Osteocyte (in vitro differentiated cells): ENCODE measurements at places on chromosomes 13 and 19.

DNA sequence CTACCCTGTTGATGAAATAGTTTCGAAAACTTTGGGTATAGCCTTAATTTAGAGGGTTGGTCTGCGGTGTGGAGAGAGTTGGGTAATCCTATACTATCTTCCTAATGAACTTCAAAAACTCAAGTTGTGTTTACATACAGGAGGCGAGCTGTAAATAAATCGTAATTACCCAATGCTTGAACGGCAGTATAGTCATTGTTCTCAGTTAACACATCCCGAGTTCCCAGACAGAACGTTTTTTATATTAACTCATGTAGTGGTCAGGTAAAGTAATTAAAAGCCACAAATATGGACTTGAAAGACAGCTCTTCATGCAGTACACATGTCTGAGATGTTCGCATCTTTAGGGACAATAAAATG lies 1.5 kb downstream of the PDS5B start:
- H3K27ac ChIP-seq: peak overlapping the region; percentile 96
- no peaks in the 10 kb centered on the region for H3K27me3 ChIP-seq
- DNase-seq: no peak
- H3K4me3 ChIP-seq: peak overlapping the region; percentile 94

- H3K27ac ChIP-seq: peak overlapping the region; percentile 93
- no peaks in the 10 kb centered on the region for H3K27me3 ChIP-seq
- no peak for DNase-seq
- peaks cover 85% of the 10 kb centered on the region for H3K4me1 ChIP-seq
- peaks cover 3% of the 10 kb centered on the region for H3K36me3 ChIP-seq
- no peak overlapping the region for H3K4me3 ChIP-seq
These were observed 68.2 kb downstream of the ARHGAP35 start for GRCh38 chr19:46928951-46929350.

DNA sequence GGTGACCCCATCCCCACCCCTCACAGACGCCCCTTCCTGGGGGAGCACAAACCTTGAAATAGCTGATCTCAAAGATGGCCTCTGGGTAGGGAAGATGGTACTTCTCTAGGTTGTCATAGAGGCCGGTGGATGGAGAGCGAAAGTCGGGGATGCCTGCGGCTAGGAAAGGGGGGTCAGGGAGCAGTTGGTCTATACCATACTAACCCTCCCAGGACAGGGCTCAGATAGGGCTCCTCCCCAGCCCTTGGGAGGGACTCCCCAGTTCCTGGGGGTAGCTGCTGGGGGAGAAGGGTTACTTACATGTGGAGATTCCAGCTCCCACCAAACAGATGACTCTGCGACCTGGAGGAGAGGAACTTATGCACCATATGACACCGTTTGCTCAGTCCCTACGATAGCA lies 9.6 kb downstream of the SIRT2 start:
- no peak overlapping the region for H3K4me3 ChIP-seq
- no peaks in the 10 kb centered on the region for H3K4me1 ChIP-seq
- H3K27ac ChIP-seq: no peak overlapping the region
- no peaks in the 10 kb centered on the region for H3K27me3 ChIP-seq

DNA sequence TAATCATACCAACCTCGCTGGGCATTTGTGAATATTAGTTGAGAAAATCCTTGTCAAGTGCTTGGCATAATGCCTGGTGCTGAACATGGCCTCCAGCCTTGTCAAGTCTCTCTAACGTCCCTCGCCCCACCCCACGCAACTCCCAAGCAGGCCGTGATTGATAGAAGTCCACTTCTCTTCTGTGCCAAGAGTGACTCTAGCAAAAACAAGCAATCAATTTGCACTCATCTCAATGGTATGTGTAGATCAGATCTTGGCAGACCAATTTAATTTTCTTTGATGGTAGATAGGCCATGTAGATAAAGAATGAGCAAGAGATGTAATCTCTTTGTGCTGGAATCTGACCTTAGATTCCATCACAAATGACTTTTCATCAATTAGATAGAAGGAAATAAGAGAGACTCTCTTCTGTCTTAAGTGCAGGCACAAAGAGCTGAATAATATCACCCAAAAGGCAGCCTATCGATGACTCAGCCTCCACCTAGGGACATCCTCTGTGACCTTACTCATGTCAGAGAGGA lies 31.0 kb upstream of the KATNAL1 start:
- no peak overlapping the region for H3K27ac ChIP-seq
- no peaks in the 10 kb centered on the region for H3K36me3 ChIP-seq
- peak; percentile 56 for DNase-seq
- H3K4me3 ChIP-seq: no peak overlapping the region

GRCh38 chr13:20136781-20137703 lies 23.8 kb downstream of the GJA3 start:
- H3K4me1 ChIP-seq: no peaks in the 10 kb centered on the region
- H3K36me3 ChIP-seq: no peaks in the 10 kb centered on the region
- peaks cover 49% of the 10 kb centered on the region for H3K27me3 ChIP-seq
- no peak overlapping the region for H3K27ac ChIP-seq

DNA sequence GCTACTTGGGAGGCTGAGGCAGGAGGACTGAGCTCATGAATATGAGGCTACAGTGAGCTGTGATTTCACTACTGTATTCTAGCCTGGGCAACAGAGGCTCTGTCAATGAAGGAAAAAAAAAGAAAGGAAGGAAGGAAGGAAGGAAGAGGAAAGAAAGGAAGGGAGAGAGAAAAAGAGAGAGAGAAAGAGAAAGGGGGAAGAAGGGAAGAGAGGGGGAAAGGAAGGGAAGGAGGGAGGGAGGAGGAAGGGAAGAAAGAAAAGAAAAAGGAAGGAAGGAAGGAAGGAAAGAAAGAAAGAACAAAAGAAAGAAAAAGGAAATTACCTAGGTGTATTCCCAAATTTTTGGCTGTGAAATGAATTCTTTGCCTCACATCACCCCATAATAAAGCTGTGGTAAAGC lies 7.2 kb upstream of the RFX2 start:
- peaks cover 21% of the 10 kb centered on the region for H3K27me3 ChIP-seq
- no peaks in the 10 kb centered on the region for H3K4me1 ChIP-seq
- DNase-seq: no peak
- no peak overlapping the region for H3K27ac ChIP-seq
- no peak overlapping the region for H3K4me3 ChIP-seq

GRCh38 chr13:43397111-43397510 lies 373.7 kb downstream of the DNAJC15 start:
- H3K27me3 ChIP-seq: no peaks in the 10 kb centered on the region
- H3K4me1 ChIP-seq: peaks cover 11% of the 10 kb centered on the region
- DNase-seq: no peak
- peaks cover 1% of the 10 kb centered on the region for H3K36me3 ChIP-seq

DNA sequence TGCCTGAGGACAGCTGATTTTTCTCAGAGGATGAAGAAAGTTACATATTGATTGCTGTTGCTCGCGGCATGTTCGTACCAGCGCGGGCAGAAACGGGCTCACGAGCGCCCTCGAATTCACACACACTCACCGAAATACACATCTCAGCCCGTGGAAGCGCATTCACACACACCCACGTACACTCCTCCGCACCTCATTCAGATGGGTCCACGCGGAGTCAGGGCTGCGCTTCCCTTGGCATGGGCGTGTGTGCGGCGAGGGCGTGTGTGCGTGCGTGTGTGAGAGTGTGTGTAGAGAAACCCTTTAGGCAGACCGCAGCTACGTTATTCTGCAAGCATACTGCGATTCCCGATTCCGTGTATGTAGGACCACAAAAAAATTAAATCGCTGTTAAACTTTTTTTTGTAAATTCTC lies 2.1 kb upstream of the PCDH17 start:
- no peaks in the 10 kb centered on the region for H3K36me3 ChIP-seq
- H3K27ac ChIP-seq: no peak overlapping the region
- H3K4me1 ChIP-seq: peaks cover 39% of the 10 kb centered on the region

GRCh38 chr13:94416454-94417080 lies 62.9 kb downstream of the DCT start:
- peaks cover 3% of the 10 kb centered on the region for H3K36me3 ChIP-seq
- DNase-seq: no peak
- H3K4me3 ChIP-seq: no peak overlapping the region
- no peak overlapping the region for H3K27ac ChIP-seq

DNA sequence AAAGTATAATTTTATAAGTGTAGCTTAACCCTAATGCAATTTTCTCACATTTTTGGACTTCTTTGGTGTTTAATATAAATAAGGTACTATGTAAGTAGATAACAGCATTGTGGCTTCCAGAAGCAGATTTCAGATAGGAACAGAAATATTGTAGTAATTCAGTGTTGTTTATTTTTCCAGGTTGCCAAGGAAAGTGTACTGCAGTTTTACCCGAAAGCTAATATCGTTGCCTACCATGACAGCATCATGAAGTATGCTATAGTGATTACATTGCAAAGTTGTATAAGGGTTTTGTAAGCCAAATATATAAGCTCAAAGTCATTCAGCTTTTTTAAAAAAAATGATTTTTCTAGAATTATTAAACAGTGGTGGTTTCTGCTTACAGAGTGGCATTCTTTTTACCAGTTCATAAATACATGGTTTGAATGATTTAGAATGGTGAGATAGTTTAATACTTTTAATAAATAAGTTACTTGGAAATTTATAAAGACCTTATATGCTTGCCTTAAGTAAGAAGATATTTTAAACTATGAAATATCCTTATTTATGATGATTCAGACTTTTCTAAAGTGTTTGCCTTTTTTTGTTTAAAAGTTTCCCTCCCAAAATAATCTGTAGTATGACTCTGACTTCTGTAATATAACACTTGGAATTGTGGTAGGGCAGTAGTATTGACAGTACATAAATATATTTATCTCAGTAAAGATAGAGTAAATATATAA lies 3.7 kb downstream of the UBA2 start:
- peaks cover 64% of the 10 kb centered on the region for H3K4me1 ChIP-seq
- no peaks in the 10 kb centered on the region for H3K27me3 ChIP-seq
- H3K4me3 ChIP-seq: no peak overlapping the region

GRCh38 chr19:6103217-6103644 lies 7.1 kb downstream of the RFX2 start:
- H3K36me3 ChIP-seq: no peaks in the 10 kb centered on the region
- peaks cover 54% of the 10 kb centered on the region for H3K4me1 ChIP-seq
- no peak overlapping the region for H3K4me3 ChIP-seq
- no peak for DNase-seq
- no peaks in the 10 kb centered on the region for H3K27me3 ChIP-seq

- H3K4me3 ChIP-seq: no peak overlapping the region
- no peaks in the 10 kb centered on the region for H3K36me3 ChIP-seq
- no peak for DNase-seq
- H3K4me1 ChIP-seq: no peaks in the 10 kb centered on the region
These were observed 10.1 kb upstream of the ACER1 start for GRCh38 chr19:6343462-6343861.

GRCh38 chr13:81021284-81021840 lies 680.4 kb upstream of the SPRY2 start:
- no peak for DNase-seq
- no peaks in the 10 kb centered on the region for H3K4me1 ChIP-seq
- H3K36me3 ChIP-seq: peaks cover 2% of the 10 kb centered on the region
- no peaks in the 10 kb centered on the region for H3K27me3 ChIP-seq

- H3K4me1 ChIP-seq: no peaks in the 10 kb centered on the region
- H3K36me3 ChIP-seq: no peaks in the 10 kb centered on the region
- peaks cover 7% of the 10 kb centered on the region for H3K27me3 ChIP-seq
- H3K4me3 ChIP-seq: no peak overlapping the region
These were observed 47.5 kb upstream of the GSX1 start for GRCh38 chr13:27744801-27745200.

DNA sequence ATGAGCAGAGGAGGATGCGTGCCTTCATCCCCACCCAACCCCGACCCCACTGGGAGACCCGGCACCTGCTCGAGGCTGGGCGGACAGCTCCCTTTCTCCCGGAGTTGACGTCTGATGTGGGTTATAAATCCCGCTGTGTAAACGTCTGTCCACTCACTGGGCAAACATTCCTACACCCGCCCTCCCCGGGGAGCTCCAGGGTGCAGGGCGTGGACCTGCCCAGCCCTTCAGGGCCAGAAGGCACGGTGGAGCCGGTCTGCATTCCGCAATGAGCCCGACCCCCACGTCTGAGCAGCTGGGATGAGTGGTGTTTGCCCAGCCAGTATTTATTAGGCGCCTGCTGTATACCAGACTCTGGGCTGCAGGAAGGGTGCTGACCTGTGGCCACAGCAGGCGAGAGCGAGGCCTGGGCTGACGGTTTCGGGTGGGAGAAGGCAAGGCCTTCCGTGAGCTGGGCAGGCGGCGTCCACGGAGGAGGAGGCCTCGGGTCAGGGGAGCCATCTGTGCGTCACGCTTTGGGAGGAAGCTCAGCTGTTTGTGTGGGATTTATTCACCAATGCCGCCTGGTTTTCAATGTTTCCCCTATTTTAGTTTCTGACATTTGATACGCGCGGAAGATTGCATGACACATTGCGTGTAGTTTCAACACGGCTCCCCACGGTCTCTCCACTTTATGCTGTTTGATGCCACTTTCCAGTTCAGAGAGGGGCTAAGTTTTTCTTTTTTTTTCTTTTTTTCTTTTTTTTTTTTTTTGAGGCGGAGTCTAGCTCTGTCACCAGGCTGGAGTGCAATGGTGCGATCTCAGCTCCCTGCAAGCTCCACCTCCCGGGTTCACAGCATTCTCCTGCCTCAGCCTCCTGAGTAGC lies 2.0 kb downstream of the MISP start:
- peak; percentile 96 for DNase-seq

DNA sequence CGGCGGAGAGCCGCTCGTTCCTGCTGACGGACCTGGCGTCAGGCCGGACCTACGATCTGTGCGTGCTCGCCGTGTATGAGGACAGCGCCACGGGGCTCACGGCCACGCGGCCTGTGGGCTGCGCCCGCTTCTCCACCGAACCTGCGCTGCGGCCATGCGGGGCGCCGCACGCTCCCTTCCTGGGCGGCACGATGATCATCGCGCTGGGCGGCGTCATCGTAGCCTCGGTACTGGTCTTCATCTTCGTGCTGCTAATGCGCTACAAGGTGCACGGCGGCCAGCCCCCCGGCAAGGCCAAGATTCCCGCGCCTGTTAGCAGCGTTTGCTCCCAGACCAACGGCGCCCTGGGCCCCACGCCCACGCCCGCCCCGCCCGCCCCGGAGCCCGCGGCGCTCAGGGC lies 8.4 kb downstream of the LRFN3 start:
- H3K27ac ChIP-seq: no peak overlapping the region
- no peak for DNase-seq
- H3K36me3 ChIP-seq: peaks cover 8% of the 10 kb centered on the region
- no peak overlapping the region for H3K4me3 ChIP-seq
- no peaks in the 10 kb centered on the region for H3K27me3 ChIP-seq

GRCh38 chr19:41535029-41535622 lies 40.8 kb upstream of the CEACAM21 start:
- H3K27me3 ChIP-seq: peaks cover 16% of the 10 kb centered on the region
- H3K36me3 ChIP-seq: no peaks in the 10 kb centered on the region
- no peak overlapping the region for H3K4me3 ChIP-seq
- H3K27ac ChIP-seq: no peak overlapping the region
- no peak for DNase-seq

GRCh38 chr13:111304603-111305289 lies 15.7 kb upstream of the TEX29 start:
- H3K4me1 ChIP-seq: peaks cover 12% of the 10 kb centered on the region
- no peaks in the 10 kb centered on the region for H3K27me3 ChIP-seq
- peaks cover 75% of the 10 kb centered on the region for H3K36me3 ChIP-seq

DNA sequence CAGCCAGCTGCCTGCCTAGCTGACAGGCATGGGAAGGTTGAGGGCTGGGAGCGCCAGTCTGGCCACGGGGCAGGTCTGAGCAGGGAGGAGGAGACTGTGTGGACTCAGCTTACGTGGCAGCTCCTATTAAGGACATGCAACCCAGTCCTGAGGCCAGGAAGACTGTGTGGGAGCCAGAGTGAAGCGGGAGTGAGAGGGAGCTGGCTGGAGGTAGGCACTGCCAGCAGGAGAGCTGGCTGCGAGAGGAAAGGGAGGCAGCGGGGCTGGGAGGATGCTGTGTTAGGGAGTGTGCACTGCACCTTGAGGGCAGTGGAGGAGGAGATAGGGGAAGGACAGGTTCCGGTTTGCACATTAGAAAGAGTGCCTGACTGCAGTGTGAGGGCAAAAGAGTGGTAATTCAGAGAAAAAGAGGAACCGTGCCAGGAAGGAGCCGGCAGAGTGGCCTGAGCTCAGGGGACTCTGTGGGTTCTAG lies 99.2 kb downstream of the SLC7A1 start:
- peak overlapping the region; percentile 75 for H3K27ac ChIP-seq
- H3K27me3 ChIP-seq: peaks cover 3% of the 10 kb centered on the region
- H3K4me3 ChIP-seq: peak overlapping the region; percentile 24
- H3K4me1 ChIP-seq: peaks cover 30% of the 10 kb centered on the region
- DNase-seq: no peak
